ENCODE measurements at places on chromosomes 5 and 9.

- DNase-seq: no peak
Measured at GRCh38 chr5:40312205-40312604, 367.5 kb upstream of the PTGER4 start.

DNA sequence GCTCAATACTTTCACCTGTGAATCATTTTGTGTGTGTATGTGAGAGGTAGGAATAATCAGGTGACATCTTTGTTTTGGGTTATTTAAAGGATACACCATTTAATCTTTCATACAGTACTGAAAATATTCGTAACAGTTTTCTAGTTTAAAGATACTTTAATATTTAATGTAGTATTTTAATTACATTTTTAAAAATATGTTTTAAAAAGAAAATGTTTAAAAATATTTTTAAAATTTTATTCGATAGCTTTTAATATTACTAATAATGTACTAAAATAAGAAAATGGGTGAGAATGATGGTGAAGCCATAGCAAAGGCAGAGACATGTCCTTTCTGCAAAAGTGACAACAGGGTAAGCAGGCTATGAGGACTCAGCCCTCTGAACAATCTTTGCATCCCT, 56.3 kb upstream of the MEF2C start:
- no peak for DNase-seq

DNA sequence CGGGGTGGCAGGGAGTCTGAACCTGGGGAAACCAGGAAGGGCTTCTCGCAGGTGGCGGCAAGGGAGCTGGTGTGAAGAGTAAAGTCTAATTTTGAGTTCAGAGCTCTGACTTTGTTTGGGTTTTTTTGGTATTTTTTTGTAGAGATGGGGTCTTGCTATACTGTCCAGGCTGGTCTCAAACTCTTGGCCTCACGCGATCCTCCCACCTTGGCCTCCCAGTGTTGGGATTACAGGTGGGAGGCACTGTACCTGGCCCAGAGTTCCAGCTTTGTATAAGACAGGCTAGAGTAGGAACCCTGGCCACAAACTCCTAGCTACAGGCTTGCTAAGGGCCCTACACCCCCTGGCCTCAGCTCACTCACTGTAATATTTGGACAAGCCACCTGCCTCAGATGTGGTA, 105.1 kb upstream of the SARDH start:
- no peak for DNase-seq

DNA sequence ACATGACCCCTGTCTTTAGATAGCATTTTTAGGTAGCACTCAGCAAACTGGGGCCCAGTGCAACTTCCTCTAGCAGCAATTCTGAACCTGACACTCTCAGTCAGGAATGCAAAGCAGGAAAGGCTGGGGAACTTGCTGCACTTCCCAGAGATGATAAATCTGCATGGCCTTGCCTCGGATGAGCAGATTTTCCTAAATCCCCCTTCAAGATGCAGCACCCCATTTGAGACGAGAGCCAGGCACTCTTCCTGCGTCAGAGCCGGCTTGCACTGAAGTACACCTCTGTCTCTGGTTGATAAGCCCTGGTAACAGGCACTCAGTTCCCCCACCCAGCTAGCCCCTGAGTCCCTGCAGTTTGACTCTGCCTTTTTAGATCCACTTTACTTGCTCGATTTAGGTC, 296.7 kb upstream of the PANK3 start:
- DNase-seq: no peak

- no peak for DNase-seq
Measured at GRCh38 chr9:137670391-137671195, 51.8 kb downstream of the EHMT1 start.

DNA sequence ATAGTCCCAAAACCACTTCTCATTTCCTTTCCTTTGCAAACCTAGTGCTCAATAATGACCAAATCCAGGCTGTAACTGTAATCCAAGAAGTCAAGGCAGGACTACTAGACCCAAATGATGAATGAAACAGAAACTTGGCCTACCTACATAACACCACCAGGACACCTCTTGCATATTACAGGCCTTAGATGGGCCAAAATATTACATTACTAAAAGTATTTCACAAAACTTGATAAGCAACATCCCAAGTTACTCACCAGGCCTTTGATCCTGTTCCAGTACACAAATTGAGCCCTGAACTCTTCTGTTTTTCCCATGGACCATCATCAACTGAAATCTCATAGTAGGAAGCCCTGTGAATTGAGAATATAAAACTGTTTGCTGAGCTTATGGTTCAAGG, 34.8 kb downstream of the NADK2 start:
- DNase-seq: no peak

DNA sequence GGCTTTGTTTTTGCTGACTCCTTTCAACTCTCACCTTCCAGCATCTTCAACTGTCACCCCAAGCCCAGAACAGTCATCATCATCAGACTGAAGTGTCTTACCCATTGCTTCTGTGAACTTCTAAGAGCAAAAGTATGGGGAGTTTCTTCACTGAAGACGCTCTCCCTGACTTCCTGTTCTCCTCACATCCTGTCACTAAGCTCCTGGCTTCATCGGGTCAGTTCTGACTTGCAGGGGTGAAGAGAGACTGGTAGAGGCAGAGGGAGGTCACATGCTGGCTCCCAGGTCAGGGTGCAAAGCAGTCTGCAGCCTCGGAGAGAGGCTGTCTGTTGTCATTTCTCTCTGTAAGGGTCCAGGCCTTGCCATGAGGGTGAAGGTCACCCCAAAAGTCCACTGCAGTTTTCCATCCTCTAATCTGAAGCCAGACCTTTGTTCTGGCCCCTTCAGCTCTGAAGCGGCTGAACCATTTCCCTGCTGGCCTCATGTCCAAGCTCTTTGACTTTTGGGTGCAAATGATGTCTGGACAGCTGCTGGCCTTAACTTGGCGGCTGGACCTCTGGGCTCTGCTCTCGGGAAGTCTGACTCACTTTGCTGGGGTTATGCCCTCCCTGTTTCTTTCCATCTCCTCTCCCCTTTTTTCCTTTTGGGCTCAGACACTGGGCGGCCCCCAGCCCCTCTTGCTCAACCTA, 305.0 kb downstream of the RAB3C start:
- no peak for DNase-seq

DNA sequence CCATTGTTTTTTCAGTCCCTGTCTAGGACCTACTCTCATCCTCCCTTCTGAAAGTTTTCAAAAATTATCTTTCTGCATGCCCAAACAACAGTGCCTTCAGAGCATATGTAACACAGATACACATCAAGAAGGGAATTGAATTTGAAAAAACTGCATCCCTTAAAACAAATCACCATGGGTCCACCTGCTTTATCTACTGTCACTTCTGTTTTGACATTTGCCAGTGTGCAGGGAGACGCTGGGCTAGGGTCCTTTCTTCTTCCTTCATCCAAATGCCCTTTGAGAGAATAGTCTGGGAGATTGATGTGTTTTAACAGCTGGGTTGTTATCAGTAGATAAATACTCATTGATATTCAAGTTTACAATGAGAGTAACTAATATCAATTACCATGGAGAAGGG, 1630.1 kb downstream of the MAT2B start:
- DNase-seq: no peak

- no peak for DNase-seq
Measured at GRCh38 chr9:135228345-135228982, 141.0 kb downstream of the OLFM1 start.

DNA sequence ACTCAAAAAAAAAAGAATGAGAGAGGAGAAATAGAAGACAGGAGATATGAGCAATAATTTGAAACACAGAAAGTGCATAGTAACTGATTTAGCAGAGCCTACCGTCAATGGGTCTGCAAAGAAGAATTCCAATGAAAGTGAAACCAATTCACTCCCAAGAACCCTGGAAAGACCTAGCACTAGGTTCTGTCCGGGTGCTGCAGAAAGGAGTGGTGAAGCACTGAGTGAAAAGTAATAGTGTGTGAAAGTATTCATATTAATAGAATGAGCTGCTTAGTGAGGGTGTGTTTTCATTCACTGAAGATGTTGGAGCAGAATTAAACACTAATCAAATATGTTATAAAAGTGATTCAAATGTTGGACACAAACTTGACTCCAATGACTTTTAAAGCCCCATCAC, 51.3 kb upstream of the SLC30A5 start:
- DNase-seq: no peak

- DNase-seq: no peak
Measured at GRCh38 chr9:97132865-97133264, 93.9 kb upstream of the CTSV start.

- DNase-seq: no peak
Measured at GRCh38 chr5:55173687-55174230, 782 bp upstream of the CDC20B start.

- no peak for DNase-seq
Measured at GRCh38 chr9:1979741-1980367, 35.3 kb upstream of the SMARCA2 start.

DNA sequence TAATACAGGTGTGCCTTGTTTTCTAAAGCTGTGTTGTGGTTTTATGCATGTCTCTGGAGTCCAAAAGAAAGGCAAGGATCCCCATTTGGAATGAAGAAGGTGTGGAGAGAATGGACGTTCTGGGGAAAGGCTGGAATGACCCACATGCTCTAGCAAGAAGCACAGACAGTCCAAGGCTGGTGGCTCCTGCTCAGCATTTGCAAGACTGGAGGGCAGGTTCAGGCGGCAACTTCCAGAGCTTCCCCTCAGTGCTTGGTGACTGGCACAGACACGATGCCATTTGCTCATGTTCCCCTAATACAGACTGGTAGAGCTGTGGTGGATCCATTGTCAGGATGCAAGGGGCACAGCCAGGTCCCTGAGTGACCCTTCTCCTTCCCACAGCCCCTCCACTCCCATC, 8.2 kb downstream of the SLC22A4 start:
- DNase-seq: no peak

- DNase-seq: no peak
Measured at GRCh38 chr9:24793787-24794186, 248.1 kb upstream of the IZUMO3 start.

GRCh38 chr5:52661903-52662595, 125.7 kb upstream of the ITGA1 start:
- no peak for DNase-seq

- no peak for DNase-seq
Measured at GRCh38 chr5:74613283-74613682, 27.2 kb downstream of the ENC1 start.

GRCh38 chr5:62969409-62970120, 390.9 kb downstream of the LRRC70 start:
- DNase-seq: no peak

DNA sequence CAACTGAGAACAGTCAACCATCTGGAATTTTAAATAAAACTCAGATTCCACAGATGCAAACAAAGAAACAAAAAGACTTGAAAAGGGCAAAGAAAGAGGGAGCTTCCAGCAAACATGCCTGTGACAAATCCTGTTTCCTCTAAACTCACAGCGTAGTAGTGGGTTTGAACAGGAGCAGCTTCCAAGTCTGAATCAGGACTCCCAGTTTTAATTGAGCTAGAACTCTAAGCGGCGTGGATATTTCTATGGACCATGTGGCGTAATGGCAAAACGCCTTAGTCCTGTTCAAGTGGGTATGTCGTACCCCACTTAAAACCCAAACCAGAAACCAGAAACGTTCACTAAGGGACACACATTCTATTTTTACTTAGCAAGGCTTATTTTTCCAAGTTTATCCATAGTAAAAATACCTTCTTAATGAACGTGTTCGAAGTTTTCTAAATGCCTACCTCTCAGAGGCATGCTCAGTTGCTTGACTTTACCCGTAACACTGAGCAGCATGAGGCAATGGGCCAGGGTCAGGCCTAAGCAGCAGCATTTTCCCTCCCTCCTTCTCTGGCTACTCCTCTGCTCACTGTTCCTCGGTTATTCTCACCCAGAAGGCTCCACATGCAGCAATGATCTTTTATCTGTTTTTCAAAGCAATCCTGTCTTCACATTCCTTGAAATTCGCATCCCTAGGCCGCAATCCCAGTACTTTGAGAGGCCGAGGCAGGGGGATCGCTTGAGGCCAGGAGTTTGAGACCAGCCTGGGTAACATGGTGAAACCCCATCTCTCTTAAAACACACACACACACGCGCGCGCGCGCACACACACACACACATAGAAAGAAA, 77.9 kb downstream of the FNBP1 start:
- peak; percentile 31 for DNase-seq

GRCh38 chr9:115930472-115930871, 223.1 kb upstream of the PAPPA start:
- DNase-seq: no peak

DNA sequence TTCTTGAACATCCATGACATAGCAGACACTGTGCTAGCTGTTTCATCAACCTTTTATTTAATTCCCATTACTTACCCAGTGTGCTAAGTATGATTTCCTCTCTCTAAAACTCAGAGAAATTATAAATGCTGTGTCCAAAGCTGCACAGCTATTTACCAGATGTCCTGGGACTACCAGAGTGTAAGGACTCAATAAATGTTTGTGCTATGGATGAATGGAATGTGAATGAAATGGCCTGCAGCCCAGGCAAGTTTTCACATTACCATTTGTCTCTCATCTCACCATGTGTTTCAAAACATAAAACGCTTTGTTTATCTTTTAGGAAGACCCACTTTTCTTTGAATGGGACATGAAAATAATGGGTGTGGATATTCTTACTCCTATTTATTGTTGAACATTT, 96.2 kb downstream of the ARHGEF28 start:
- DNase-seq: no peak

GRCh38 chr9:112933696-112934095, 43.0 kb upstream of the SLC46A2 start:
- DNase-seq: no peak

DNA sequence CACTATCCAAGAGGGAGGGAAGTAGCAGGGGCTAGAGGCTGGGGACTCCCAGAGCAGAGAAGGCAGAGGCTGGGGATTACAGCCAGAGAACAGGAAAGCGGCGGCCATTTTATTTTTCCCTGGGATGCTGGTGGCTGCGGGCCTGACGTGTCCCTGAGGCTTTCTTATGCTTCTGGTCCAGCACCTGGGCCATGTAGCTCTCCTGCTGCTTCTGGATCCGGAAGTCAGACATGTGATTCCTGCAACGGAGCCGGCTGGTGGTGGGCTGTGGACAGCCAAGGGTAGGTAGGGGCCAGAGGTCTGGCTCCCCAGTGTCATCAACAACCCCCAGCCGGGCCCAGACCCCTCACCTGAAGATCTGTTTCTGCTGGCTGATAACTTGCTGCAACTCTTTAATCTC, 1.8 kb upstream of the PROB1 start:
- DNase-seq: no peak

- no peak for DNase-seq
Measured at GRCh38 chr5:139637438-139638089, 10.6 kb upstream of the CXXC5 start.

- no peak for DNase-seq
Measured at GRCh38 chr9:37141015-37141414, 20.6 kb downstream of the ZCCHC7 start.

GRCh38 chr5:16489322-16489791, 23.8 kb upstream of the ZNF622 start:
- DNase-seq: no peak

All from activated CD8-positive, alpha-beta memory T cell treated with anti-CD3 and anti-CD28 coated beads, Interleukin-2, amount 10 ng/mL, durations not matched to agents 7 days and 5 days (primary cell).